AG08396 (cell line): ENCODE measurements at places on chromosomes 2 and 18.

GRCh38 chr2:125364192-125364983 is 1291.6 kb upstream of the GYPC start:
- DNase-seq = no peak

GRCh38 chr2:240356700-240357640 is 78.5 kb upstream of the GPC1 start:
- no peak for DNase-seq

GRCh38 chr2:200698217-200698616 is 112.4 kb downstream of the AOX1 start:
- no peak for DNase-seq

GRCh38 chr18:32937597-32937996 is 164.8 kb upstream of the KLHL14 start:
- no peak for DNase-seq

DNA sequence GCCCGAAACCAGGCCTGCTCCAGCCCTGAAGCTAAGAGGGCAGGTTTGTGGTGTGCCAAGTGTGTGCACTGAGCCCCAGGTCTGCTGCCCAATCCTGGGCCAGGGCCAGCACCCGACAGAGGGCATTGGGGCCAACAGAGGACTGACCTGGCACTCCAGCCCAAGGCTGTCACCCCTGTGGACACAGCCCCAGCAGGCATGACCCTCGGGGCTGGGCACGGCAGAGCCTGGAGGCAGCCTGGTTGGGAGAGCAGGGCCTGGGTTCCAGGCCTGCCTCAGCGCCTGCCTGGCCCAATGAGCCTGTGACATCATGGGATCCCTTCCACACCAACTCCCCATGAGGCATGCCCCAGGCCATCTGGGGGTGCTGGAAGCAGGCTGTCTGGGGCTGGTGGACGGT is 10.8 kb upstream of the SNED1 start:
- DNase-seq = no peak

GRCh38 chr18:75209951-75210258 is 692 bp upstream of the TSHZ1 start:
- peak; percentile 24 for DNase-seq

DNA sequence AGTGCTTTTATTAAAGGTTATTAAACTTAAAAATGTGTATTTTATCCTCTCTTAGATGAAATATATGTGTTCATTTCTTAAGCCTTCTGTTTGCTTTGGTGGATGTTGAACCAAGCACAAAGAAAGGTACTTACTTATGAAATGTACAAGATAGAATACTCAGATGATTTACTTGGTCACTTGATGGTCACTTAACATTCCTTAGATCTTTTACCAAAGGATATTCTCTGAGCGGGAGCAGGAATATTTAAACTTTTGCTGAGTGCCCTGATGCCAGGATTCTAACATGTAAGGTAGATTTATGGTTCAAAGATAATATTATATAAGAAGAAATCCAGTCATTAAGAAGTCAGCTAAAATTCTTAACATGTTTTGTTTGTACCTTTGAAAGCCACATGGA is 193.5 kb upstream of the ZEB2 start:
- no peak for DNase-seq

GRCh38 chr2:102111823-102112222 is 30.7 kb upstream of the IL1R1 start:
- no peak for DNase-seq

DNA sequence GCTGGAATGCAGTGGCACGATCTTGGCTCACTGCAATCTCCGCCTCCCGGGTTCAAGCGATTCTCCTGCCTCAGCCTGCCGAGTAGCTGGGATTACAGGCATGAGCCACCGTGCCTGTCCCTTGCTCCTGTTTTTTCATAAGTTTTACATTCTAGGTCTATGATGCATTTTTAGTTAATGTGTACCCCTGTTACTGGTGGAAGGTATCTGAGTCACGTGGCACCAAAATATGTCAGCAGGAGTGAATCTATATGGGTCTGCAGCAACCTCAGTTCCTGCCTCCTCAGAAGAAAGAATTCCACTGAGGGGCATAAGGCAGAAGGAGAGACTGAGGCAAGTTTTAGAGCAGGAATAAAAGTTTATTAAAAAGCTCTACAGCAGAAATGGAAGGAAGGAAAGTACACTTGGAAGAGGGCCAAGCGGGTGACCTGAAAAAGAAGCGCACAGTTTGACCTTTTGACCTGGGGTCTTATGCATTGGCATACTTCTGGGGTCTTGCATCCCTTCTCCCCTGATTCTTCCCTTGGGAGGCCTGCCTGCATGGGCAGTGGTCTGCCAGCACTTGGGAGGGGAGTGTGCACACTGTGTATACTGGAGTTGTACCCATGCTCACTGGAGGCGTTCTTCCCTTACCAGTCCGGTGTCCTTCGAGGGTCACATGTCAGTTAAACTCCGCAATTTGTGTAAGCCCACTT is 1.1 kb upstream of the MFSD2B start:
- DNase-seq = no peak

DNA sequence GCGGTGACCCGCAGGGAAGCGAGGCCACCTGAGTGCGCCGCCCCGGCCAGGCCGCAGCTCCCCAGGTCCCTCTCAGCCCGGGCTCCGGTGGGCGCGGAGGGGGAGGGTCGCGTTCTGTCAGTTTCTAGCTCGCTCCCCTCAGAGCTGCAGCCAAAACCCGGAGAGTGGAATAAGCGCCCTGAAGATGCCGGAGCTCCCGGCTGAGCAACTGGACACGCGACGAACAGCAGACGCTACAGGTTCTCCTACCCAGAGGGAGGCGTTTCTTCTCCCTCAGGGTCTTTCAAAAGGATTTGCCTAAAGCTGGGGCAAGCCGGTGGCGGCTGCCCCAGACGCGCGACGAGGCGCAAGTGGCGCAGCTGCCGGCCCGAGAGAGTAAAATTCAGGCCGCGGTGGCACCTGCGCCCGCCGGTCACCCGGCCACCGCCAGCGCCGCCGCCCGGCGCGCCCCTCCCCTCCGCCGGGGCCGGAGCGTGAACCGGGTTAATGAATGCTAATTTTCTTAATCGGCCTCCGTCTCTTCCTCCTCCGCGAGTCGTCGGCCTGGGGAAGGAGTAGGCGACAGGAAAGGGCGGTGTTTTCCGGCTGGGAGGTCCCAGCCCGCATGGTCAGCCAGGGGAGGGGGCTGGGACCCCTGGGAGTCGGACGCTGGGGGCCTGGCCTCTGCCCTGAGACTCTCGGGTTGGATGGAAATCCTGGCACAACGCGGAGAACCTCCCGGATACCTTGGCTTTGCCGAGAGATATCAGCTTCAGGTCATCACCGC is 845 bp upstream of the CDC42EP3 start:
- DNase-seq = peak; percentile 86

- no peak for DNase-seq
Measured at GRCh38 chr2:204015118-204015843, 78.7 kb downstream of the ICOS start.

- no peak for DNase-seq
Measured at GRCh38 chr2:41647468-41648050, 400.3 kb upstream of the PKDCC start.

- DNase-seq = peak; percentile 48
Measured at GRCh38 chr2:180980943-180981911, 822 bp downstream of the UBE2E3 start.

DNA sequence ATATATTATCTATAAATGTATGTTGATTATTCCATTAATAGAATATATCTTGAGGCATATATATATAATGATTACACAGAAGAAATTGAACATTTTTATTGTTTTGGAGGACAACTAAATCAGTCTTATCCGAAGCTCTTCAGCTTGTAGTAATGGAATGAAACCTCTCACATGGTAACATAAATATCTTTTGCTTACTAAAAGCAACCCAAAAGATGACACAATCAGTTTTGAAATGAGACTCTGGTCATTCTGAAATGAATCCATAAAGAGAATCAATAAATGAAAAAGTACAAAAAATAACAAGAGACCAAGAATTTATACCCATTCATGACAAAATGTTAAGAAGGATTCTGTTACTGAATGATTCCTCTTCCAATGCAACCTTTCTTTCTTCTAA is 110.2 kb downstream of the FIGN start:
- no peak for DNase-seq

DNA sequence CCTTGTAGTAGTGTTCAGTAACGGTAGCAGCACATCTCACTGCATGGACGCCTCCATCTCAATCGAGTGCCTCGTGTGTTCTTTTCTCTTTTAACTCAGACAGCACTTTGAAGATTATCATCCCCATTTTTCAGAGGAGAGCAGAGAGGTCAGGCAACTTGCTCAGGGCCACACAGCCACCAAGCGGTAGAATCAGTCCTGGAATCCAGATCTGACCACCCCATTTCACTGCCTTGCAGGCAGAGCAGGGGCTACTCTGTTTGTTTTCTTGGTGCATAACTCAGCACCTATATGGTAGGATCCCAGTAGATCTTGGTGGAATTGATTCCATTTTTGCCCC is 129.5 kb downstream of the SMAD7 start:
- DNase-seq = no peak

GRCh38 chr2:85468704-85469349 is 50.3 kb downstream of the SH2D6 start:
- no peak for DNase-seq

DNA sequence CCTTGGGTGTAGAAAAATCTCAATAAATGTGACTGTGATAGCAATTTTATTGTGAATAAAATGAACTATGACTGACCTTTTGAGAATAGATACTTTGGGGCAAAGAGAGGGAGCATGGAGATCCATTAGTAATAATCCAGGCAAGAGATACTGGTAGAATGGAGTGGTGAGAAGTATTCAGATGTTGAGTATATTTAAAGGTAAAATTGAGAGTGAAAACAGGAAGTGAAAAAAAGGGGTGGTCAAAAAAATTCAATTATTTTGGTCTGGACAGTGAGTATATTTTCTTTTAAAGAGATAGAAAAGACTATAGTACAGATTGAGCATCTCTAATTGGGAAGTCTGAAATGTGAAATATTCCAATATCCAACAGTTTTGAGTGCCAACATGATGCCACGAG is 1515.6 kb upstream of the NXPH2 start:
- no peak for DNase-seq

DNA sequence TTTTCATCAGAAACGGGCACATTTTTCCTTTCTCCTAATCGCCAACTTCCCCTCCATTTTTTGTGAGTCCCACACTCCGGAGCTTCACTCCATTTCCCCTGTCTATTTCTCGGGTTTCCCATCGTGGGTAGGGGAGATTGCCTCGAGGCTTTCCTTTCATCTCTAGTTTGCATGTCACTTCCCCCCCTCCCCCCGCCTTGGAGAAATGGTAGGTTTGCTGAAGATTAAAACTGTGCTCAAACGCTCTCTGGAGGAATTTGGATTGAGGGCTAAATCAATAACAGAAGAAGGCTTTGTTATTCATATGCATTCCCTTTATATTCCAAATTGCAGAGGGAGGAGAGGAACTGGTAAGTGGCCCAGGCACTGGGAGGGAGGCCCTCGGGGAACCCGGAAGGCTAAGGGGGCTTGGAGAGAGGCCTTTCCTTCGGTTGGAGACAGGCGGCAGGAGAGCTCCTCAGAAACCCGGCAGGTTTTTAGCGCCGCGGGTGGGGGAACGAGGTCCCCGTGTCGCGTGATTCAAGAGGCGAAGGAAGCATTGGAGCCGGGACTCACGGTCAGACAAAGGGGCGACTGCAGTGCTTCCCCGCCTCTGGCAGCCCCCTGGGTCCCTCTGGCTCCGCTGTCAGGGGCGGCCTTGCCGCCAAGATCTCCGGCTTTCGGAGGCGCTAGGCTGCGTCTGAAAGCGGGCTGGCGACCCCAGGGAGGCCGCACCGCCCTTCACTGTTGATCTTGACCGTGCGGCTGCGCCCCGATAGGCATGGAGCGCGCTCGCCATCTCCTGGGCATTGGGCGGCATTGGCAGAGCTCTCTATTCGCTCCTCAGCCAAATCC is 2.4 kb upstream of the HOXD12 start:
- DNase-seq = peak; percentile 88

DNA sequence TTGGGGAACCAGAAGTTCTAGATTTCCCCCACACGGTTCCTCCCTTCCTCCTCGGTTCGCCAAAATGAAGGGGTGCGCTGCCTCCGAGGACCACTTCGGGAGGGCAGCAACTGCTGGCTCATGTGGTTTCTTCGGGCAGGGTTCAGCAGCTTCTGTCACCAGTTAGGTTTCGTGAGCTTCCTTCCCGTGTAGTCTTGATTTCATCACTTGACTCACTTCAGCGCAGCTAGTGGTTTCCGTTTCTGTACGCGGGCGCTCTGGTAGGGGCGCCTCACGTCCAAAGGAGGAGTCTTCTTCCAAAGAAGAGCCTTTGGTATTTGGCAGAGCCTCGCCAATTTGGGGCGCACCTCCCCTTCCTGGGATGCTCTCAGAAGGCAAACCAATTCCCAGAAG is 485 bp upstream of the GALNT3 start:
- DNase-seq = peak; percentile 10

GRCh38 chr2:118520246-118520645 is 327.2 kb downstream of the EN1 start:
- DNase-seq = no peak

- DNase-seq = no peak
Measured at GRCh38 chr2:226151157-226151556, 648.5 kb downstream of the IRS1 start.

DNA sequence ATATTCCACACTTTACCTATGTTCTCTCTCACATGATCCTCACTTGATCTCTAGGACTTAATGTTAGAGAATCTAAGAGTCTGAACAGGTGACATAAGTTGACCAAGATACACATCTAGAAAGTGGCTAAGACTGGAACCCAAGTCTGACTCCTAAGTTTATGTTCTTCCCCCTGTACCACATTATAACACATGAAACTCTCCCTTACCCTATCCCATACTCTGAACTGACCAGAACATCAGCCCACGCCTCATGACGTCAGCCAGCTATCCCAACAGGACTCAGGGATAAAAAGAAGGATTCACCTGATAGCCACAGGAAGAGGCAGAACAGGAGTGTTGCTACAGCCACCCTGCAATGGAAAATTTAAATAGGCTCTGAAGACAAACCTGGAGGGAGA is 392.2 kb downstream of the ZEB2 start:
- no peak for DNase-seq

DNA sequence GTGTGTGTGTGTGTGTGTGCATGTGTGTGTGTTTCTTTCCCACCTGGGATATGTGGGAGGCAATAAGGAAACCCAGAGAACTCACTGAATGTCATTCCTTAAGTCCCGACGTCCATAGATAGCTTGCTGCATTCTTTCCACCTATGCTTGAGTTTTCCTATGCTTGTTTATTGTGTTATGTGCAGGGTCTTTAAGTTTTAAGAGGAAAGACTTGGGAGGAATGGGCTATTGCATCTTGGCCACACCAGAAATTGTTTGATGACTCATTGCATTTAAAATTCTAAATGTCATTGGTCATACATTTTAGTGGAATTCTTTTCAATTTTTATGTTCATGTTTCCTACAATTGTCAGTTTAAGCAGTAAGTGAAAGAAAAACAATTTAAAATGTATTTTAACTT is 33.7 kb downstream of the STARD6 start:
- no peak for DNase-seq

GRCh38 chr18:63890950-63891304 is 3.4 kb downstream of the SERPINB2 start:
- DNase-seq = no peak

- DNase-seq = no peak
Measured at GRCh38 chr2:8400196-8400595, 281.7 kb upstream of the ID2 start.
